ENCODE measurements at places on chromosomes 12 and 14.

- DNase-seq: no peak
Measured at GRCh38 chr14:31881531-31882310, 195.4 kb upstream of the ARHGAP5 start.

GRCh38 chr12:131990980-131991305 lies 41.2 kb downstream of the EP400 start:
- no peak for DNase-seq

GRCh38 chr12:110896559-110896958 lies 23.8 kb downstream of the MYL2 start:
- DNase-seq: no peak

DNA sequence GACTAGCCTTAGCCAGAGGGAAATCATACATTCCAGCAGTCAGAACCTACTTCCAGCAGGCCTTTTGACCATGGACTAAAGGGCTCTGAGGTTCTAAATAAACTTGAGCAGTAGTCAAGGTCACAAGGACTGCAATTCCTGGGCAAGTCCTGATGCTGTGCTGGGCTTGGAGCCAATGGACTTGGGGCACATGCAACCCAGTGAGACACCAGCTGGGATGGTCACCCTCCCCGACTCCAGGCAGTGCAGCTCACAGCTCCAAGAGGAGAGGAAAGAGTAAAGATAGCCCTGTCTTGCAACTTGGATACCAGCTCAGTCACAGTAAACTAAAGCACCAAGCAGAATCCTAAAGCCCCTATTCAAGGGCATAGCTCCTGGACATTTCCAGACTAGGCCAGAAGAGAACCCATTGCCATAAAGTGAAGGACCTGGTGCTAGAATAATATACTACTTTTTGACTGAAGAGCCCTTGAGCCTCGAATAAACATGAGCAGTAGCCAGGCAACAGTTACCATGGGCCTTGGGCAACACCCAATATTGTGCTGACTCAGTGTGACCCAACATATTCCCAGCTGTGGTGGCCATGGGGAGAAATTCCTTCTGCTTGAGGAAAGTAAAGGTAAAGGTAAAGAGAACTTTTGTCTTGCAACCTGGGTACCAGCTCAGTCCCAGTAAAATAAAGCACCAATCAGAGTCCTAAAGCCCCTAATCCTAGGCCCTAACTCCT lies 226.2 kb upstream of the CLEC14A start:
- DNase-seq: no peak

GRCh38 chr14:99422228-99423010 lies 58.2 kb downstream of the SETD3 start:
- DNase-seq: no peak

- no peak for DNase-seq
Measured at GRCh38 chr12:51218607-51219161, 822 bp upstream of the POU6F1 start.

DNA sequence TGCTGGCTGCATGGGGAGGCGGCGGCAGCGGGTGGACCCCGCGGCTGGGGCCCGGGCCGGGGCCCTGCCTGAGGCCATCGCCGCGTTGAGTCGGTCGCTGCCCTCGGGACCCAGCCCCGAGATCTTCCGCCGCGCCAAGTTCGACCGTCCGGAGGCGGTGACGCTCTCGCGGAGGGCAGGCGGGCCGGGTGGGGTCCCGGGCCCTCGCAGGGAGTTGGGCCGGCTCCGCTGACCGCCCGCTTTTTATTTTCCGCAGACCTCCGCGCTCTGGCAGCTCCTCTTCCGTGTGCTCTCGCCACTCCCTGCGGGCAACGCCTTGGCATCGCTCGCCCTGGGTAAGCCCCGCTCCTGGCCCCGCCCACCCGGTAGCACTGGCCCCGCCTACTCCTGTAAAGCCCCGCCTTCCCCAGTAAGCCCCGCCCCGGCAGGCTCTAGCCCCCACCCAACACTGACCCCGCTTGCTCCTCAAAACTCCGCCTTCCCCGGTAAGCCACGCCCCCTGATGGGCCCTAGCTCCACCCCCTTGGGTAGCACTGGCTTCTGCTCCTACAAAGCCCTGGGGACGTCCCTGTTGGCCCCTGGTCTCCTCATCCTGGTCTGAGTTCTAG lies 424 bp downstream of the TEDC1 start:
- DNase-seq: peak; percentile 48

DNA sequence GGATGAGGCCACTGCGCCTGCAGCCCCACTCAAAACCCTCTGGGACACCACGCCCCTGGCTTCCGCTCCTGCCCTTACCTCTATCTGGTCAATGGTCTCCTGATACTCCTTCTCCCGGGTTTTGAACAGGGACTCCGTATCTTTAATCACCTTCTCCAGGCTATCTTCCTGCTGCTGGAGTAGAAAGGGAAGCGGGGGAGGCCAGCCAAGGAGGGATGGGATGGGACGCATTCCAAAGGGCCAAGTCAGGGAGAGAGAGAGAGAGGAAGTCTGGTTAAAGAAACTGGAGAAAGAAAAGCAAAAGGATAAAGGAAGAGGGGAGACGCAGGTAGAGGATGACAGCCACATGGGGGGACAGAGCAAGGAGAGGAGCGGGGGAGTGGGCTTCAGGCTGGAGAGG lies 7.9 kb downstream of the IFFO1 start:
- DNase-seq: no peak

DNA sequence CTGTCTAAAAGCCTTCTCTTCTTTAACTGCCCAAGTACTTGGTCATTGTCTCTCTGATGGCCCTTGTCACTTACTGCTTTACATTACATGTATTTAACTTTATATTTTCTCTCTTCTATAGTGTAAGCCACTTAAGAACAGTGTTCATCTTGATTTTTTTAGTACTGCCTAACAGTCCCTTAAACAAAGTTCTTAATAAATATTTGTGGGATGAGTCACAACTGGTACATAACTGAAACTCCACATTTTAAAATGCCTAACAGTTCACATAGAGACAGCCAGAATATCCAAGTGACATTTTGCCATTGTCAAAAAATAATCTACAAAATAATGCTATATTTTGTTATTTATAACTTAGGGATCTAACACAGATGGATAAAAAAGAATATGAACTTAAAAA lies 146.6 kb downstream of the STXBP6 start:
- DNase-seq: no peak
